G401 (cell line): ENCODE measurements at places on chromosomes 2 and 18.

GRCh38 chr2:170846314-170846713 lies 29.6 kb downstream of the GAD1 start:
- no peak for DNase-seq

- no peak for DNase-seq
These were observed 77.8 kb downstream of the NCAPH start for GRCh38 chr2:96413323-96413722.

- no peak for DNase-seq
These were observed 1186.9 kb downstream of the DSC3 start for GRCh38 chr18:29855637-29856036.

DNA sequence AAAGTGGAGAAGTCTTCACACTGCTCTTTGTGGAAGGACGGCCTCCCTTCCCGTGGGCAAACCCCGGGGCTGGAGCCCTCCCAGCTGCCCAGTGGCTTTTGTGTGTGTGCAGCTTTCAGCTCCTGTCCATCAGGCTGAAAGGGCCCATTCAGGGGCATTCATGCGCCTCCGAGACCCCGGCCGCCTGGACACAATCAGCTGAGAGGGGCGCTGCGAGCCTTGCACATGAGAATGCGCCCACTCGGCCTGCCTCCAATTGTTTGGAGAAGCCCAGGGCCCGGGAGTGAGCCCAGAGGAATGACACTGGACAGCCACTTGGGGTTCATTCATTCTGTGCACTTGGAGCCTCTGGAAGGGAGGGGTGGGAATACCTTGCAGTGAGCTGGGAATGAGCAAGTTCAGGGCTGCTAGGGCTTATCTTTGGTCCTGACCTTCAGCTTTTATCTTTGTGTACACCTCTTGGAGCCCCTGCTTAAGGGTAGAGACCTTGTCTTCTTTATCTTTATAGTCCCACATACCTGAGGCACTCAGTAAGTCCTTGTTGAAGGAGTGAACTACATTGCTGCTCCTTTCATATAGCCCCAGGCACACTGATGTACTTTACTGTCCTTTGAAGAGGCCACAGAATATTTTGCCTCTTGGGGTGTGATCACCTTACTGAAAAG lies 56.5 kb downstream of the TCF7L1 start:
- DNase-seq = peak; percentile 28

GRCh38 chr18:59155153-59155552 lies 15.5 kb downstream of the SEC11C start:
- no peak for DNase-seq

- no peak for DNase-seq
These were observed 13.7 kb downstream of the RAPGEF4 start for GRCh38 chr2:172749388-172749787.

DNA sequence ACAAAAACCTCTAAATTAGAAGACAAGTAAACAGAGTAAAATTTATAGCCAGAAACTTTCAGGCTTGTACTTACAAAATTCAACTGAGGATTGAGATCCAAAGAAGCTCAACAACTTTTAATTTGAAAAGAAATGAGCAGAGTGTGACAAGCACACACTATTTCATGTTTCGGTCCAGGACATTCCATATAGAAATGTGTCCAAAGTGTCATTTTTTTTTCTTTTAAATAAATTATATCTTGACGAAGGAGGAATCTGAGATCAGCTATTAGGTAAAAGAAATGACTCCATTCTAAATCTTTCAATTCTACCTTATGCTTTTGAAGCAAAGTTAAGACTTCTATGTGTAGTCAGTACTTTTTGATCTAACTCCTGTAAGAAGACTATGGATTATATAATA lies 4.6 kb downstream of the FN1 start:
- no peak for DNase-seq

GRCh38 chr2:166895243-166895642 lies 7.0 kb downstream of the XIRP2 start:
- no peak for DNase-seq

DNA sequence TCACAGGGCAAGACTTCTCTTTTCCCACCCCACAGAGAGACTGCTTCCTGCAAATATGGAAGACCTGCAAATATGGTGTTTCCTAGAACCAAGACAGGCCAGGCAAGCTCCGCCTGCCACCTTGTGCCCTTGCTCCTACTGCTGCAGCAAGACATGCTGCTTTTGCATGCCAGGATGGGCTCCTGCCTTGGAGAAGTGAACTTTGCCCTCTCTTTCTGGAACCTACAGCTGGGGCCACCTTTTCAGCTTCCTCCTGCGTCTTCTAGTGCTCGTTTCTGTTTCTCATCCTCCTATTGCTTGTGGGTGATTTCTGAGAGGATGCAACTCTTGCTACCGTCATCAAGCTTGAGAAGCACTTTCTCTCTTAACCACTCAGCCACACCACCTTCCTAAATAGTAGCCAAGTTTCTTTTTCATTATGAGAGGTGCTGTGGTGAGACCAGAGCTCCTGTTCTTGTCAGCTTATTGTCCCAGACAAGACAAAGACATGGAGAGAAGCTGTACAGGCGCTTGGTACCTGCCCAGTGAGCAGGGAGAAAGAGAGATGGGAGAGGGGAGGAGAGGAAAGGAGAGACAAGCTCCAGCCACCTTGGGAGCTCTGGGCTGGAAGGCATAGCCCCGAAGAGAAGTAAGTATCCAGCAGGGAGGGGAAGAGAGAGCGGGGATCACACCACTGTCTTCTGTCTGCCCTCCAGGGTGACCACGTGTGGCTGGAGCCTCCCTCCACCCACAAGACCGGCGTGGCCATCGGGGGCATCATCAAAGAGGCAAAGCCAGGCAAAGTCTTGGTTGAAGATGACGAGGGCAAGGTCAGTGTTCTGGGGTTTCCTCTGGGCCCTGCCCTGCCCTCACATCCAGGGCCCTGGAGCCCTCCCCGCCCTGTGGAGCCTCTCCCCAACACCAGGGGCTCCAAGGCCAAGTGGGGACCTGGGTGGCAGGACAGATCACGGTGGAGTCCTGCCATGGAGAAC lies 28.3 kb downstream of the MYO7B start:
- no peak for DNase-seq

- DNase-seq = no peak
These were observed 37.3 kb upstream of the LONRF2 start for GRCh38 chr2:100359576-100359975.

DNA sequence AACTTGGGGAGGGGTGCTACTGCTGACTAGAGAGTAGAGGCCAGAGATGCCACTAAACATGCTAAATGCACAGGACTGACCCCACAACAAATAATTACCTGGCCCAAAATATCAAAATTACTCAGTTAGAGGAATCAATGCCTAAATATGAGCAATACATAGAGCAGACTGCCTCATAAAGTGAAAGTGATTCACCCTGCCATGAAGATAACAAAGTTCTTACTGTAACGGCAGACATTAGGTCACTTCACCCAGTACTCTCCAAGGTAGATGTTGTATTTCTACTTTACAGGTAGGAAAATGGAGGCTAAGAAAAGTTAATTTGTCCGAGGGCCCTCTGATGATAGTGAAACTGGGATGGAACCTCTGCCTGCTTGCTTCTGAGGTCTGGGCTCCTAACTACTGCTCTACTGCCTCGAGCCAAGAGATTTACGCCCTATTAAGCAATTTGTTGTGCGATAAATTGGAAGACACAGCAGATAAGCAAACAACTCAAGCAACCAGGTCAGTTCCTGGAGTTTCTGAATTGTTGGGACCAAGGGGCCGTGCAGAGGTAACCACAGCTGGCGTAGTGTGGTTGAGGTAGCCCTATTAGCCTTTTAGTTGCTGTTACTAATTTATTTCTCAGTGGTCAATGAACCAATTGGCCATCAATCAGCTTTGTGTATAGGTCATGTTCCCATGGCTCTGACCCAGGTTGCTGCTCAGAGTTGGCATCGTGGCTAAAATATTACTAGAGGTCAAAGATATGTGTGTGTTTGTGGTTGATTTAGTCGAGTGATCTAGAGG lies 4.8 kb downstream of the DHRS9 start:
- no peak for DNase-seq

GRCh38 chr2:207970147-207970825 lies 55.0 kb downstream of the PLEKHM3 start:
- DNase-seq = peak; percentile 69

DNA sequence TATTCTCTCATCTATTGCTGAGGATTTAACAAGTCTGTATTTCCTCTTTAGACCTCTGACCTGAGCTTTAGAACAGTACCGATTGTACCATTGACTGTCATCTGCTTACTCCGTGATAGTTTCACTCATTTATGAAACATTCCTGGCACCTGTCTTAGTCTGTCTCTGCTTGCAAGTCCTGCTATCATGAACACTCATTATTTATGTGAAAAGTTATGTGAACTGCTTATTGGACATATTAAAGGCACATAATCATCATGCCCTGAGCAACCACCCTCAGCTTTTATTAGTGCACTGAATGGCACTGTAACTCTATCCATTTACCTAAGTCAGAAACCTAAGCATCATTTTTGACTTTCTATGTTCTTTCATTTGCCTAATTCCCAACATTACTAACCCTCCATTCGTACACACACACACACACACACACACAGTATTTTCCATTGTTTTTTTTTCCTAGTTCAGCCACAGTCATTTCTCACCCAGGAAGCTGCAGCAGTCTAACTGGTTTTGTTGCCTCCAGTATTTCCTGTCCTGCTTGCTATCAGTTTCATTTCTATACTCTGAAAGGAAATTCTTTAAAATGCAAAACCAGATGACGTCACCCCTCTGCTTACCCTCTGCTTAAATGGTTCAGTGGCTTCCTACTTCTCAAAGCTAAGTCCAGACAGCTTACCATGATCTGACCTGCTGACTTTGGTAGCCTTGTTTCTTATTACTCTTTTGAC lies 146.1 kb downstream of the HAUS1 start:
- DNase-seq = no peak

DNA sequence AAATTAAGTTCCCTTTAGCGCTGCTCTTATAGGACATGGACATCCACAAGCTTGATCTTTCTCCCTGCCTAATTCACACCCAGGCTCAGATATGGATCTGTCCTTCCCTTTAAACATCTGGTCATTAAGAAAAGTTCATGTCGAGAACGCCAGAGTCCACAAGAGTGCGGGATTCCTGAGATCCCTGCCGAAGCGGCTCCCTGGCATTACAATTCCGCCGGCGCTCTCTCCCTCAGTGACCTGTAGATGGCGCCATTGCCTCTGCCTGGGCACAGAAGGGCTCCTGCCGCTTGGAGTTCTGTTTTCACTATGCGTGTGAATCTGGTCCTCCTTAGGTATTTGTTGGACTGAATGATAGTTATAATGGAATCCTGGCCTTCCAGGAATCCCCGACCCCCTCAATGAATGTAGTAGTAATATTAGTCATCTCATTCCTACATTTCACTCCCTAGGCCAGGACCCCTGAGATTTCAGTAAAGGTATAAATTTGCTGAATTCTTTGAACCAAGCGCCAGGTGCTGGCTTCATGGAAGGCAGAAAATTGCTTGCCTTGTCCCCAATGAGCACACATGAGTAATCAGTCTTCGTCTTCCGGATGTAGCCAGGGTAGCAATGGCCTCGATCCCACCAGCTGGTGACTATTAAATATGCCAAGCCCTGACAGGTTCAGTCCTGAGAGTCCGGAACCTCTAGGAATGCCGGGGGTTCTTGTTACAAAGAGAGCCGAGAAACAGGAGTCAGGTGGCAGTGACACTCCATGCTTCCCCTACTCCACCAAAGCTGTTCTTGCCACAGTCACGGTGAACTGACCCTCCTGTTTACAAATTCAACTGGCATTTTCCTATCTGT lies 26.4 kb upstream of the CD207 start:
- DNase-seq = peak; percentile 87

DNA sequence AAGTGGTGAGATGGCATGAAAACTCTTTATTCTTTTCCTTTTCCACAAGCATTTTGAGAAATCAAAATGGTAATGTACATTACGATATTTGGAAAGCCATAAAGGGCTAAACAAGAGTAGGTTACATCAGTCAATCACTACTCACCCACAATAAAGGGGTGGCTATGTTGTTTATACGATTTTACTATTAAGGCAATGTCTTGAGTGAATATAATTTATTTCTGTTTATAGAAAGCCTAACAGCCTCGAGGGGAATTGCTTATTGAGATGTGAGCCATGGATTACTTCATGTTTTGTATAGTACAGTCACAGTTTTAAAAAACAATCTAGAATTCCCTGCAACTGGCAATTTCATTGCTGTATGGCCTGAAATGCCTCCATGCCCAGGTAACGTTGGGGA lies 237.5 kb upstream of the RBBP8 start:
- DNase-seq = no peak

DNA sequence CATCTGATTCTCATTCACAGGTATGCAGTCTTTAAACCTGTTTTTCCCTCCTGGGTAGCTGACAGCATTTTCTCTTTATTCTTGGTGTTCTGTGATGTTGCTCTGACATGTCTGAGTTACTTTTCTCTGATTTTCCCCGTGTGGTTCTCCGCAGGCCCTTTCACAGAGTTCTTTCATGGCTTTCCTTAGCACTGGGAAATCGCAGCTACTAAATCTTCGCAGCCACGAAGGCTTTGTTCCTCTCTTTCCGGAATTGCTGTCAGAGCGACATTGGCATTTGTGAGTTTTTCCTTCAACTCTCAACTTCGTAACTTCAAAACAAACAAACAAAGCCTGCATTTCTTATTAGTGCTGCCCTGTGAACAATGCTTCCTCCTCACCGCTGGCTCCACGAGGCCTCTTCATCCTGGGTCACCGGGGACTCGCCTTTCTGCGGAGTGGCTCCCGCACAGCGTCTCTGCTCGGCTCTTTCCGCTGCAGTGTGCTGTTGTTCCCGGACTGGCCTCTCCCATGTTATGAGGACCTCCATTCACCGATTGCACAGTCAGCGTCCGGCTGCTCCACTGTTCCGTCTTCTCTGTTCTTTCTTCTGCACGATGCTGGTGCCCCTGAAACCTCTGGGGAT lies 16.1 kb downstream of the COLEC11 start:
- DNase-seq = no peak

DNA sequence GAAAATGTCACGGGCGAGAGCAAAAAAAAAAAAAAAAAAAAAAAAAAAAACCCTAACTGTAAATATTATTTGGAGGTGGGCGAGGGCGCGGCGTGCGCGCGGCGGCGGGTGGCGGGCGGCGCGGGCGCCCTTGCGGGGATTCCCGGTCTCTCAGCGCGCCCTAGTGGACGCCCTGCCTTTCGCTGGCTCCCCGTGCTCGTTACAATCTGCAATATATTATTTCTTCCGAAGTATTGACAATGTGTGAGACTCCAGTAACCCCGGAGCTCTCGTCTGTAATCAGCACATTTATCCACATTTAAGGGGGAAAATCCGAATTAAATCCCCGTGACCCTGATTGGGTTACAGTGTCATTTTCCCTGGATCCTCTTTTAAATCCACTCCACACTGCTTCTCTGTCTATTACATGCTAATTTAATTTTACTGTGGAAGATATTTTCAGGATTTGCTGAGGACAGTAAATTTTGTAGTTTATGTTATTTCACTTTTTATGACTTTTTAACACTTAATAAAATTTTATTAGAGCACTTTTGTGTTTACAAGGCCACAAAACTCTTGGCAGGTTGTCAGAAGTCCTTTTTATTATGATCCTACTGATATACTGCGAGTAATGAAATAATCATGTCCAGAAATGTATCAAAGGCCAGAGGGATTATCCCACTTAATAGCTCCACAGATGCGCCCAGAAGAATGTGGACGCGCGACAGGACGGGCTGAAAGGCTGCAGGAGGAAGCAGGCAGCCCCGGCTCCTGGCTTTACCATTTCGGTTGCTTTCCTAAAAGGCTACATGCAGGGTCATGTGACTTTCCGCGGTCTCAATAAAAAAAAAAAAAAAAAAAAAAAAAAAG lies 369.1 kb downstream of the MTX2 start:
- peak; percentile 27 for DNase-seq
